ENCODE measurements at places on chromosomes 7 and 10.
A peak's percentile ranks its signal among the peaks of the same experiment; 100 is the strongest.

- DNase-seq, result no peak
These were observed 18.2 kb downstream of the CYP17A1 start for GRCh38 chr10:102819054-102819453.

GRCh38 chr7:131625817-131626372, 69.5 kb upstream of the PODXL start:
- no peak for DNase-seq

DNA sequence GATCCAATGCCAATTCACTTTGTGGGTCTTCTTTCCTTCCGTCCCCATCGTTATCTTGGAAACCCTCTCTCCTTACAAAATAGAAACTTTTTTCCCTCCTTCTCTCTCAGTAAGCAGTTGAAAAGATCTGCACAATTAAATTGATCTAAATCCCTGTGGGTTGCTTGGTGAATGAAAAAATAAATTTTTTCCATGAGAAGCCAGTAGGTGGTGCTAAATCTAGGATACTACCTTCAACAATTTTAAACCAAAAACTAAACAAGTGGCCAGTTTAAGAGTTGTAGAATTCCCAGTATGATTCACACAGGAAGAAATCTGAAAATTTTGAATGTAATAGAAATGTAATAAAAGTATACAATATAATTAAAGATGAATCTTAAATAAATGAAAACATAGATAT, 990.3 kb upstream of the ZNF722 start:
- no peak for DNase-seq

DNA sequence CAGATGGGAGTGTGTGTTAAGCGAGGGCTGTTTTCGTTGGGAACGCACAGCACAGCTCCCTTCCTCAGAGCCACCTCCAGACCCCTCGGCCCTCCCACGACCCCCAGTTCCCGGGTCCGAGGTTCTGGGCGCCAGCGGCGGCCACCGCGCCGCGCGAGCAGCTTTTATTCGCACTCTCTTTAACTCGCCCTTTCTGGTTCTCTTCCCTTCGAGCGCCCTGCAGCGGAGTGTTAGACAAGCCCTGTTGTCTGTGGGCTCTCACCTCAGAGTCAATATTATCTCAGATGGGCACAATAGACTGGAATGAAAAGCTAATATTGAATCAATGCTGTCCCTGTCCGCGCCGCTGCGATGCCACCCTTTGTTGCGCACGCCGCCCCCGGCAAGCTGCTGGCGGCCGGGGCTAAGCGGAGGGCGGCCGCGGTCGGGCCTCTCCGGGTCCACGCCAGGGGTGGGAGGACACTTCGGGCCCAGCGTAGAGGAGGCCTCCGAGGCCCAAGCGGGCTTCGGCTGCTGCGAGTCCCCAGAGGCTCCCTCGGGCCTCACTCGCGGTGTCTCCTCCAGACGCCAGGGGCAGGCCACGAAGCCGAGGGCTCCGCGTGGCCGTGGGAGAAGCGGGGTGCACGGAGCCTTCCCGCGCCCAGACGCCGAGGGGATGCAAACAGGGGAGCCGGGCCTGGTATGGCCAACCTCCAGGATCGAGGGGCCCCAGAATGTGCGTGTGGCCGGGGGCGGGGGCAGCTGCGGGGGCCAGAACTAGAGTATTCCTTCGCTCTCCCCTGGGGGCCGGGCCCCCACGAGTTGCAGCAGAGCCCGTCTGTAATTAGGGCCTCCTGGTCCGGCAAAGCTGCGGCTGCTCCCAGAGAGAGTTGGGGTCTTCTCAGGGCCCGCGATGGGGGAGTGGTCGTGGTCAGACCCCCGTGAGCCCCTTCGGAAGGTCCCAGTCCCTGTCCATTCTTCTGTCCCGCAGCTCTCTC, 7.9 kb upstream of the EMX2 start:
- DNase-seq, result no peak

- DNase-seq, result no peak
These were observed 12.3 kb downstream of the ADARB2 start for GRCh38 chr10:1724921-1725488.

- no peak for DNase-seq
These were observed 146.3 kb upstream of the PTN start for GRCh38 chr7:137489880-137490279.

DNA sequence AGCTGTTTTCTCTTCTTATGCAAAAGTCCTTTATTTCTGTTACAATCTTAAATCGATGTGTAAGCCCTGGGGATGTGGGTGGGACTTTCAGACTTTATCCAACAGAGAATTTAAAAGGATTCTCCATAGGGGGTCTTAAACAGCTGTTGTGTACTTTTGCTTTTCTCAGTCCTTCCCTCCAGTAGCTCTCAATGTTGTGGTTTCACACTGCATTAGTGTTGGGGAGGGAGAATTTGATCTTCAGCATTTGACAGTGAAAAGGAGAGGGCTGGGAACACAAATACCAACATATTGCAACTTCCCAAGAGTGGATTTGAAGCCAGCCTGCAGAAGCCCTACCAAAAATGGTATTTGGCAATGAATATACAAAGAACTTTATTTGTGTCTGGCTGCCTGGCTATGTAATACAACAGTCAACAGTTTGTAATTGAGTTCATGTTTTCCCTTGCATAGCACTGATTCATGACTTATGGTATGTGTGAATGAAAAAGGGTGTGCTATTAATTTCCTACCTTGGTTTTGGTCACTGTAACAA, 80.1 kb upstream of the CAPZA2 start:
- no peak for DNase-seq

- DNase-seq, result no peak
These were observed 107.4 kb downstream of the ZEB1 start for GRCh38 chr10:31426401-31426800.

DNA sequence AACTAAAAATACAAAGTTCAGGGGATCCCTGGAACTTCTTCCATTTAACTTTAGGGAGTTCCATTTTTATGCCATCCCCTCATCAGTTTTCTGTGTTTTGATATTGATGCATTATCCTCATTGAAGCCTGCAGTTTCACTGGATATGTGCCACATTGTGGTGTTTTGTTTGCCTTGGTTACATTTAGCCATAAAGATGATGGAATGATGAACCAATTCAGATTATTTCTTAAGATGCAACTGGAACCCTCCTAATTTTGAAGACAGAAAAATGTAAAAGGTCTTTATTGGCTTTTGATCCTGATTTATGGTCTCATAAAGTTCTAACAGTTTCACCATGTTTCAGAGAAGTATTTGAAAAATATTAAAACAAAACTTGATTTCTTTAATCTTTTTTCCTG, 314.2 kb upstream of the KLF6 start:
- no peak for DNase-seq

- no peak for DNase-seq
These were observed 392.7 kb downstream of the CALN1 start for GRCh38 chr7:72019436-72019835.

GRCh38 chr10:86664341-86665217, 3.7 kb upstream of the LDB3 start:
- no peak for DNase-seq

DNA sequence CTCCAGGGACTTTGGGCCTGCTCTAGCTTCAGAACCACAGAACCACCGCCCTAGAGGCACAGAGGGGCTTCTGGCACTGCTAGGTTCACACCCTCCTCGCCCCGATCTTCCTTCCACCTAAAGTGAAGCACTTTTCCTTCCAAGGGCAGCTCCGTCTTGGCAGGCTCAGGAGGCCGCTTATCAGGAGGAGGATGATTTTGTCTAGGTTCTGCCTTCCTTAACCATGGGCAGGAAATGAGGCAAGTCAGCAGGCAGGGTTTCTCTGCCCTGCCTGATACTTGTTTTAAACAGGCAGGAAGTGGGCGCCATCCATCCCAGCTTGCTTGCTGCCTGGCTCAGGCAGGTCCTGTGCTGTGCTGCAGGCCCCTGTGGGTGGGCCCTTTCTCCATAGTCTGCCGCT, 8.3 kb upstream of the ATP6V0E2 start:
- peak; percentile 38 for DNase-seq

GRCh38 chr10:22609719-22610465, 104.5 kb downstream of the PIP4K2A start:
- no peak for DNase-seq

- no peak for DNase-seq
These were observed 33.2 kb downstream of the CDH23 start for GRCh38 chr10:71429929-71430328.

DNA sequence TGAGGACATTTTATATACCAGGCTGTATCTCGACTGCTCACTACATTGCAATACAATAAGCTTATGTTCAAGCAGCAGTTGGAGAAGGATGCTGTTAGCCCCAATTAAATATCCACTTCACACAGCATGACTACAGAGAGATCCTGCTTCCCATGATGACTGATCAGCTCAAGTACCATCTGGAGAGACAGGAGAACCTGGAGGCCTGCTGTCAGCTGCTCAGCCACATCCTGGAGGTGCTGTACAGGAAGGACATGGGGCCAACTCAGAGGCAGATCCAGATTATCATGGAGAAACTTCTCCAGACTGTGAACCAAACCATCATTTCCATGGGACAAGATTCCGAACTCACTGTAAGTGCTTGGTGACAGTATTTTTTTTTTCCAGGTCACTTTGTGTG, 22.5 kb downstream of the RNF133 start:
- DNase-seq, result no peak

- no peak for DNase-seq
These were observed 23.1 kb downstream of the ADAMTS14 start for GRCh38 chr10:70695241-70696030.

DNA sequence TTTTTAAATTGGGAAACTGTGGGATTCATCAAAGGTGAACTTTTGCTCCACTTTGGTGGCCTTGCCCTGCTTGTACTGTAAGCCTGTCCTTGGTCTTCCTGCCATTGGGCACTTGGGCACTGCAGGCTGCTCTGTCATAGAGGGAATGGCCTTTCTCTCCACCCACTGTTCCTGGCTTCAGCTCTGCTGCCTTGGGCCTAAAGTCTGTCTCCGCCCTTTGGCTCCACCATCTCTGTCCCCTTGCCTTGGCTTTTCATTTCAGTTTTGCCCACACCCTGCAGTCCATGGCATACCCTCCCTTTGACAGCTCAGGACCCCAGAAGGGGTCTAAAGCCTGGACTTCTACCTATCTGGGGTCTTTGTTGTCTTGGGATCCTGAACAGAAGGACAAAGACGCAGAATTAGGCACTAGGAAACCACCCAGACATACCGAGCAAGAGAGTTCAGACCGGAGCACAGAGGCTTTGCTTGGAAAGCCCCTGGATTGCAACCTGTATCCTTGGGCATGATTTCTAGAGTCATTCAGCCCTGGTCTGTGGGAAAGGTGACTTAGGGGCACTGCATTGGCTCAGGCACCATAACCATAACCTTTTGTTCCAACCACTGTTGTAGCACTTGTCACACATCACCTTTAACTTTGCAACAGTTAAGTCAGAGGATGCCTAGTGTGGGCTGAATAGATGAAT, 5.2 kb upstream of the ARHGAP22 start:
- no peak for DNase-seq

GRCh38 chr10:16809074-16809718, 8.0 kb downstream of the RSU1 start:
- peak; percentile 15 for DNase-seq

DNA sequence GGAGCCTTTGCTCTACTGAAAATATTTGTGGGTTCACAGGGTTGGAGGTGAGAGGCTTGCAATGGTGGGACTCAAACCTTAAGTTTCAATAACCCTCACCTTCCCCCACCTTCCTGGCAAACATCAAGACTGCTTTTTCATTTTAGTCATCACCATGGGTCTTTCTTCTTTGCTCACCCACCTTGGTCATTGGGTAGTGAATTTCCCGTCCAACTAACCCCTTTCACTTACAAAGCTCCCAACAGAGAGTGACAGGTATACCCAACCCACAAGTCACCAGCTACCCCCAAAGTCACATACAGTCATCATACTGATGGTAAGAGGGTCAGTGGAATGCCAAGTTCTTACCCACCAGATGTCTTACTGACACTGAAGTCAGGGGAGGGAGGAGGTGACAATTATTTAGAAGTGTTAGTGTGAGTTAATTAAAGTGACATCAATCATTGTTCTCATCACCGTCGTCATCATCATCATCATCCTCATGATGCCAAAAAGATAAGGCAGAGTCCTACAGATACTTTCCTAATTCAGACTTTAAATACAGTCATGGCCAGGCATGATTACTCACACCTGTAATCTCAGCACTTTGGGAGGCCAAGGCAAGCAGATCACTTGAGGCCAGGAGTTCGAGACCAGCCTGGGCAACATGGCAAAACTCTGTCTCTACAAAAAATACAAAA, 49.0 kb downstream of the PIK3AP1 start:
- DNase-seq, result no peak

DNA sequence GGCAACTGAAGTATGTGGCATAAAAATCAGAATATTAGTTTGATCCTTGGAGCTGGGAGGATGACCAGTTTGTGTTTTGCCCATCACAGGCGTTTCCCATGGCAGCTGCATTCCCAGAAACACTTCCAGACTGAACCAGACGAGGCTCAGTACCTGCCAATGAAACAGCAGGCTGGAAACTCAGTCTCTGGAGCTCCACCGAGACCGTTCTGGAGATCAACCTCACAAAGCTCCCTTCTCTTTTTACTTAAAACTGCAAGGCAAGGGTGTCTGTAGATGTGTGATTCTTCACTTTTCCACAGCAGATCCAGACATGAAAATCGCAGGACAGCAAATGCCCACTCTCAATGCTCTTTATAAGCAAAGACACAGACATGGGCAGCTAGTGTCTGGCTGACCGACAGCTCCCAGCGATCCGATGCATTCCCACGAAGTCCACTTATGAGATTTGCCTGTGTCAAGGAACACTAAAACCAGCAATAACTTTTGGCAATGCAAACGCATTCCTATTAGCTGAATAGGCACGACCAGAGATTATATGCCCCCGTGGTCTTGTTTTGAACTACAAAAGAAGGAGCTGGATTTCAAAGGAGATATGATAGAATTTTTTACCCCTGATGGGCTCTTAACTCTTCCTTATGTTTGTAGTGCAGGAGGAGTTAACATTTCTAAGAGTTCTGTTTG, 72.6 kb downstream of the ADAM12 start:
- DNase-seq, result no peak

- DNase-seq, result no peak
These were observed 17.5 kb upstream of the PLAU start for GRCh38 chr10:73893426-73893825.

DNA sequence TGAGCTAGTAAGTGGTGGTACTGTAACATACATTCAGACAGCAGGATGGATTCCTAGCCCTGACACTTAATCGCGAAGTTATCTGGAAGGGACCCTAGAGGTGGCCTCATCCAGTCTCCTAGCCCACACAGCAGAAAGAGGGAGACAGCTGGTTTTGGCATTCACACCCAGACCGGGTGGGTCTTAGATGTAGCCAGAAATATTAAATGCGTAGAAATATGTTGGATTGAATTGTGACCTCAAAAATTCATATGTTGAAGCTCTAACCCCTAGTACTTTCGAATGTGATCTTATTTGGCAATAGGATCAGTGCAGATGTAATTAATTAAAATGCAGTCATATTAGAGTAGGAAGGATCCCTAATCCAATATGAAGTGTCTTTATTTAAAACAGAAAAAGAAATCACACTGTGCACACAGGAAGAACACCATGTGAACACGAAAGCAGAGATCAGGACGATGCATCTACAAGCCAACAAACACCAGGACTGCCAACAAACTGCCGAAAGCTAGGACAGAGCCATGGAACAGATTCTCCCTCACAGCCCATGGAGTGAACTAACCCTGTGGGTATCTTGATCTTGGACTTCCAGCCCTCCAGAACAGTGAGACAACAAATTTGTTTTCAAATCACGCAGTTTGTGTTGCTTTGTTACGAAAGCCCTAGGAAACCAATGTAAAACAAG, 2.9 kb upstream of the XPNPEP1 start:
- DNase-seq, result no peak
